ENCODE measurements at places on chromosomes 5 and 9. TPM values are rescaled to one million over a fixed set of nuclear protein-coding genes. Genes with fewer than 3 reads are reported as not detected.
A peak's percentile ranks its signal among the peaks of the same experiment; 100 is the strongest.

- H3K4me3 ChIP-seq: no peak overlapping the region
- H3K27ac ChIP-seq: no peak overlapping the region
- no peak for DNase-seq
- H3K4me1 ChIP-seq: no peaks in the 10 kb centered on the region
- peaks cover 48% of the 10 kb centered on the region for H3K36me3 ChIP-seq
- H3K27me3 ChIP-seq: no peaks in the 10 kb centered on the region
Observed at GRCh38 chr9:96892131-96892530, 36.5 kb upstream of the NUTM2G start.

GRCh38 chr5:128903550-128903949 is 61.7 kb upstream of the SLC27A6 start:
- DNase-seq: no peak
- H3K4me1 ChIP-seq: no peaks in the 10 kb centered on the region
- H3K4me3 ChIP-seq: no peak overlapping the region
- H3K36me3 ChIP-seq: no peaks in the 10 kb centered on the region
- H3K27me3 ChIP-seq: no peaks in the 10 kb centered on the region

- no peak for DNase-seq
- peaks cover 3% of the 10 kb centered on the region for H3K4me1 ChIP-seq
Observed at GRCh38 chr9:6959270-6960000, 201.7 kb downstream of the KDM4C start.

GRCh38 chr9:96449523-96449844 is 485 bp upstream of the HABP4 start:
- H3K4me3 ChIP-seq: peak overlapping the region; percentile 71
- peak overlapping the region; percentile 62 for H3K27ac ChIP-seq
- peaks cover 21% of the 10 kb centered on the region for H3K27me3 ChIP-seq
- H3K4me1 ChIP-seq: peaks cover 16% of the 10 kb centered on the region
- no peak for DNase-seq
- no peaks in the 10 kb centered on the region for H3K36me3 ChIP-seq

DNA sequence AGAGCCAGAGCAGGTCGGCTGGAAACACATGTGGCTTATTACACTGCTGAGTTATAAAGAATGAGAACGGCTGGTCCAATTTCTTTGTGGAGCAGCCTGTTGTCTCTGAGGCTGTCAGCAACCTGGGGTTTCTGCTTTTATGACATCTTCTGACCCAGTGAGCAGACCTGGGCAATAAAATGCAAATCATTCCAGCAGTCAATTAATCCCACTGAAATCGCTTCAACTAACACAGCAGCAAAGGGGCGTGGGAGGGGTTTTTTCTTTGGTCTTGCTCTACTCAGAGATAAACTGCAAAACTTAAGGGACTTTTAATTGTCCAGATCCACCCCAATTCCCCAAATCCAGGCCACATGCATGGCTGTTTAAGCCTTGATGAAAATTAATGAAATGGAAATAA is 215.7 kb downstream of the SLIT3 start:
- H3K36me3 ChIP-seq: no peaks in the 10 kb centered on the region
- no peaks in the 10 kb centered on the region for H3K4me1 ChIP-seq

DNA sequence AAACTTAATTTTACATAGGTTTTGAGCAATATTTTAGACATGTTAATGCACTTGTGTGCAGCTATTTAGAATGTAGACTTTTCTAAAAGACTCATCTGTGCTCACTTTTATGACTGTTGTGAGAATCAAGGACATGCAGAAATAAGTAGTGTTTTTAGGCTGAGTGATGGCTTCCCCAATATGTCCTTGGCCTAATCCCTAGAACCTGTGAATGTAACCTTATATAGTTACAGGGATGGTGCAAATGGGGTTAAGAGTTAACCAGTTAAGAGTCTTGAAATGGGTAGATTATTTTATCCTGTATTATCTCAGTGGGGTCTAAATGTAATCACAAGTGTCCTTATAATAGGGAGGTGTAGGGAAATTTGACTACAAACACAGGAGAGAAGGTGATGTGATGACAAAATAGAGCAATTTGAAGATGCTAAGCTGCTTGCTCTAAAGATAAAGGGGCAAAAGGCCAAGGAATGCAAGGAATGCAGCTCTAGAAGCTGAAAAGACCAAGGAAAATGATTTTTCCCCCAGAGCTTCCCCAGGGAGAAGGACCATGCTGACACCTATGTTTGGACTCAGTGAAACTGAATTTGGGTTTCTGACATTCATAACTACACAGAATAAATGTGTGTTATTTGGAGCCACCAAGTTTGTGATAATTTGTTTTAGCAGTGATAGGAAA is 298.0 kb upstream of the PAPPA start:
- no peak for DNase-seq
- H3K4me1 ChIP-seq: no peaks in the 10 kb centered on the region
- no peaks in the 10 kb centered on the region for H3K27me3 ChIP-seq
- H3K4me3 ChIP-seq: no peak overlapping the region
- no peaks in the 10 kb centered on the region for H3K36me3 ChIP-seq

FOXI1 gene
- total RNA-seq: not detected

Data from activated CD8-positive, alpha-beta T cell treated with anti-CD3 and anti-CD28 coated beads, Interleukin-2, amount 10 ng/mL, durations not matched to agents 7 days and 5 days (primary cell).